Left forelimb (tissue), 1 donor: ENCODE measurements at places on chromosomes 1 and 21.

DNA sequence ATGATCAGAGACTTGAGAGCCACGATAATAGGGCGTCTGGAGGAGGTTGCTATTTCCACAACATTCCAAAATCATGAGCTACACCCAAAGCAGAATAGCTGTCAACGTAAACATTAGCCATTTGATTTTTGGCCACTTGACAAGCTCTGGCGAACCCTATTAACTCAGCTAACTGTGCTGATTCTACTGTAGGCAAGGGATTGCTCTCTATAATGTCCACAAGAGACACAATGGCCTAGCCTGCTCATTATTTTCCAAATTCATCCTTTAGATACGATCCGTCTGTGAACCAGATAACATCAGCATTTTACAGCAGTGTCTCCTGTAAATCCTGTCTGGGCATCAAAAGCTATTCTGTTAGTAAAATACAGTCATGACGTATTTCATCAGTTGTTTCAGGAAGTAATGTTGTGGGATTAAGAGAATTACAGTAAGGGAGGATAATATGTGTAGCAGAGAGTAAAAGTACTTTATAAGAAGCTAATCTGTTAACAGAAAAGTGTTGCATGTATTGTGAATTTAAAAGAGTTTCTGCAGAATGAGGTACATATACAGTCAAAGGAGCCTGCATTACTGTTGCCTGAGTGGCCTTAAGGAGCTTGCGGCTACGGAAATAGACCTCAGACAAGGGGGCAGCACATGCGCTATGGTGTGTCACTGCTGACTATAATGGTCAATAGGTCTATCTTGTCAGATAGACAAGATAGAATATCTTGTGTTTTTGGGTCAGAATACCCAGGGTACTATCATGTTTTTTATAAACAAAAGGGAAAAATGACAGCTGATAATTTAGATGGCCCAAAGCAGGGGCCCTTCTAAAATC lies 44.9 kb upstream of the TINAGL1 start:
- DNase-seq = no peak

GRCh38 chr1:166511761-166512160 lies 327.5 kb upstream of the POGK start:
- no peak for DNase-seq

DNA sequence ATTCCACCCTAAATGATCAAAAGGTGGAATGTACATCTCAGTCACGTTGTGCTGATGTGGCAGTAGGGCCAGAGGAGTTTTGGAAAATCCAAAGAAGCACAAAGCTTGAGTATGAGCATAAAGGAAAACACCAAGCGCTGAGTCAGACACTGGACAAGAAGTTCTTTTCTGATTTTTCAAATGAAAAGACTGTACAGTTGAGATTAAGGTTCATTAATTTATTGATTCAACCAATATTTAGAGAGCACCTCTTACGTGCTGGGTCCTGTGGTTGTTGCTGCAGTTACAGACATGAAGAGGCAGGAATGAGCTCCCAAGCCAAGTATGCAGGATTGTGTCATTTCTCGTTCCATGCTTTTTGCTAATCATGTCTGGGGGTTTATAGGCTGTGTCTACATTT lies 28.9 kb upstream of the APP start:
- no peak for DNase-seq

DNA sequence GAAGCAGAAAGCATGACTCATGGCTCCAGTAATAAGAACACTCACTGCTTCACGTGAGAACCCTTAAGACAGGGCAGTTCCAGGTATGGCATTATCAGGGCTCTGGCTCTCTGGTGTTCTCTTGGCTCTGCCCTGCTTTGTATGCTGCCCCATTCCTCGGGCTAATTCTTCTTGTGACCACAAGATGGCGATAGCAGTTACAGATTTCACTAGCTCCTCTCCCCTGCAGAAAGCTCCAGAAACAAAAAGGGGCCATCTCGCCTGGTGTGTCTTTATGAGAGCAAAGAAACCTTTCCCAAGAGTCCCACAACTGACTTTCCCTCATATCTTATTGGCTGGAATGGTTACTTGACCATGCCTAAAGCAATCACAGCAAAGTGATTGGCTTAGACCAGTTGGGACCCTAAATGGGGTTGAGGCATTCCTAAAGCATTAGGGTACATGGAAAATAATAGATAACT lies 60.1 kb downstream of the F3 start:
- DNase-seq = no peak

DNA sequence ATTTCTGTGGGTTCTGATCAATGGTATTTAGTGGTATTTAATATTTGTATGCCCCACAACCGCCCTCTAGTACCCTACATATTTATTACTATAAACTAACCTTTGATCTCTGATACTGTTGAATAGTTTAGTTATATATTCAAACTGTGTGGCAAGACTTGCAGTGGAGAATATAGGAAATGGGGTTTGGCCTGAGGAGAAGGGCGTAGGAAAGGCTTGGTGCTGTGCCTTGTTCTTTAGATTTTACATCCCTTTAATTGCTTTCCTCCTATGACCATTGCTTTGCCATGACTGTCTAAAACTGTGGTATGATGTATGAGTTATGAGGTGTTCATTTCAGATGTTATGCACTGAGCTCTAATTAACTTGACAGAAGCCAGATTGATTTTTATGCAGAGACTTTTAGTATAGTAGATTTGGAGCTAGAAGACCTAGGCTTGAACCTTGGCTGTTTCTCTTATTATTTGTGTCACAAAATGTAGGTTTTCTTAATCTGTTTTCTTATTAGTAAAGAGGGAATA lies 18.6 kb downstream of the DISP1 start:
- no peak for DNase-seq

DNA sequence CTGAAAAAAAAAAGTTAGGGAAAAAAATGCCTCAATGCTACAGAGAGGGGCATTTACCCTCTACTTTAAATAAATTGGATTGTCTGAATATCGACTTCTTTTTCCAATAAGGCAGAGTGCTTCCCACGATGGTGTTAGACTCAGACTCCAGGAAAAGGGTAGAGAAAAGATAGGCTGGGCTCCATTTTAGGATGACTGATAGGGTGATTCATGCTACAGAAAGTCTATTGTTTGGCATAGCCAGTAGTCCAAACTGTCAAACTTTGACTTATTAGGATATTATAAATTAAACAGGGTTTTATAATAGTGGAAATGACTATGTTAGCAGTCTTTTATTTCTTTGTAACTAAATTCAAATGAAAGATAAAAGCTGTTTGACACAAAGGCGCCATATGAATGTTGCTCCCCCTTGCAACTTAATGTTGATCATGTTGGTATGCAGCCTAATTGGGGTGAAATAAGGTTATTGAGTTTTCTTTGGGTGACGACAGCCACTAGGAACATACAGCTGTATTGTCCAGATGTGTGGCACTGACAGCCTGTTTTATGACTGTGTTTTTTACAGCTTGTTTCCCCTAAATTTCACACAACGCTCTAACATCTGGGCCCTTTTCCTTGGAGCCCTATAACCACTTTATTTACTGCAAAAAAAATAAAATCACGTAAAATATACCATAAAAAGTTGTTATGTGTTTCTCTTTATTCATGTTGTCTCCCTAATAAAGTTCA lies 69.3 kb downstream of the SPAG17 start:
- no peak for DNase-seq

- no peak for DNase-seq
These were observed 76.5 kb downstream of the VWA5B1 start for GRCh38 chr1:20367116-20367585.

GRCh38 chr1:231170875-231171274 lies 9.0 kb downstream of the TRIM67 start:
- no peak for DNase-seq
